ENCODE measurements at places on chromosomes 13 and 19.

DNA sequence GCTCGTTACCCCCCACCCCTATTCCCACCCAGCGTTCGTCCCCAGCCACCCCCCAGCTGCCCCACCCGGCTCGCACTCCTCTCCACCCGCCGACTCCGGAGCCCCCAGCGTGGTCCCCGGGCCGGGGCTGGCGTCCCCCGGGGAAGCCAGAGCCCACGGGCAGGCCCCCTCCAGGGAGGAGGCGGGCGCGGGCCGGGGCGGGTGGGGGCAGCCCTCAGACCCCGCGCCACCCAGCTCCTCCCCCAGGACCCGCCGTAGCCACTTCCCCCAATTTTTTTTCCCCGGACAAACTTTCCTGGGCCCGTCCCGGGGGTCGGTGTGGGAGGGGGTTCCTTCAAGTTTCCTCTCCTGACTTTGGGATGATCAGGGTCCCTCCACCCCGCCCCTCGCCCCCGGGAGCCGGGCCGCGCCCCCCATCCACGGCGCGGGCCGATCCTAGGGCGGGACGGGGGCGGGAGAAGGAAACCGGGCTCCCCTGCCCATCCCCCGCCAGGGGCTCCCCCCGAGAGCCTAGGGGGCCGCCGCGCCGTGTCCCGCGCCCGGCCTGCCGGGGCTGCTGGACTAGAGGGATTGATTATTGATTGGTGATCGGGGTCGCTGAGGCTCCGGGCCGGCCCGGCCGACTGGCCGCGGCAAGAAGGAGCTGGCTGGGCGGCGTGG, 927 bp upstream of the TSHZ3 start:
- no peak for DNase-seq

DNA sequence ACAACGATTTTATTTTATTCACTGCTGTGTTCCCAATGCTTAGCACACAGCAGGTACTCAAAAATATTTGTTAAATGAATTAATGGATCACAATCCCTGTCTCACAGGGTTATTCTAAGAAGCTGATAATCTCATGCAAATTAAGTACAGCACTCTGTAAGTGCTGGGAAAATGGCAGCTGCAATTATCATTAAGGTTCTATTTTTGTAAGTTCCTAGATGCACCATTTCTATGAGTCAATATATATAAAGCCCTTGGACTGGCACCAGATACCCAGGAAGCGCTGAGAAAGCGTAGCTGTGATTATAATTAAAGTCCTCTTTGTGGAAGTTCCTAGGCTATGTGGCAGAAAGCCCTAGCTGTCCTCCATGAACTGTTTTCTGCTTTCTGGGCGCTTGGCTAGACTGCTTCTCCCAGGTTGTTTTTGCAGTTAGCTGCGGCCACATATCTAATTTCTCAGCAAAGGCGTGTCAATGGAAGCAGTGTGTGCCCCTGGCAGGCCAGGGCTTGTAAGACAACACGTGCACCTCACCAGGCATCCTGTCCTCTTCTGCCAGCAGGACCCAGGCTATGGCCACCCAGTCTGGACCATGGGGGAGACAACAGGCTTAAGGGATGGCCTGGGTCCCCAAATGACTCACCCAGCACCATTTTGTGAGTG, 5.2 kb upstream of the SRRM5 start:
- DNase-seq = no peak

DNA sequence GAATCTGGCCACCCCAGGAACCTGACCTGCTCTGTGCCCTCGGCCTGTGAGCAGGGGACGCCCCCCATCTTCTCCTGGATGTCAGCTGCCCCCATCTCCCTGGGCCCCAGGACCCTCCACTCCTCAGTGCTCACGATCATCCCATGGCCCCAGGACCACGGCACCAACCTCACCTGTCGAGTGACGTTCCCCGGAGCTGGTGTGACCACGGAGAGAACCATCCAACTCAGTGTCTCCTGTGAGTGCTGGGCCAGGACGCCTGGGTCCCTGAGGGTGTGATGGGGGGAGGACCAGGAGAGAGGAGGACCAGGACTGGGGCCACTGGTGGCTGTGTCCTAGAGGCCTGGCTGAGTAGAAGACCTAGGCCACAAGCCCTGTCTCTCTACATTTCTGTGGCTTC, 13.0 kb upstream of the CD33 start:
- no peak for DNase-seq

- DNase-seq = peak; percentile 45
Observed at GRCh38 chr13:49023431-49023830, 47.7 kb downstream of the FNDC3A start.

- DNase-seq = peak; percentile 77
Observed at GRCh38 chr13:74206061-74206561, 71.9 kb upstream of the KLF12 start.

DNA sequence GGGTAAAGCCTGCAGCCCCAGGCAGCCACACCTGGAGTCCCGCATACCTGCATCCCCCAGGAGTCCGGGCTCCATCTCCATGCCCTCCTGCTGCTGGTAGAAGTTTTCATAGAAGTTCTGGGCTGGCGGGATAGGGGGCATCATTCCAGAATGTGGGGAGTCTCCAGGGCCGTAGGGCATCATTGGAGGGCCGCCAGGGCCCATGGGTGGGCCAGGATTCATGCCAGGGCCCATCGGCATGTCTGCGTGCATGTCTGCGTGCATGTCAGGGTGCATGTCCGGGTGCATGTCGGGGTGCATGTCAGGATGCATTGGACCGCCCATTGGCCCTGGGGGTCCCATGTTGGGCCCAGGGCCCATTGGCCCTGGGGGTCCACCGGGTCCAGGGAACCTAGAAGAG, 23.3 kb upstream of the TMEM160 start:
- DNase-seq = no peak
